Neuronal stem cell (in vitro differentiated cells): ENCODE measurements at places on chromosomes 4 and X.

DNA sequence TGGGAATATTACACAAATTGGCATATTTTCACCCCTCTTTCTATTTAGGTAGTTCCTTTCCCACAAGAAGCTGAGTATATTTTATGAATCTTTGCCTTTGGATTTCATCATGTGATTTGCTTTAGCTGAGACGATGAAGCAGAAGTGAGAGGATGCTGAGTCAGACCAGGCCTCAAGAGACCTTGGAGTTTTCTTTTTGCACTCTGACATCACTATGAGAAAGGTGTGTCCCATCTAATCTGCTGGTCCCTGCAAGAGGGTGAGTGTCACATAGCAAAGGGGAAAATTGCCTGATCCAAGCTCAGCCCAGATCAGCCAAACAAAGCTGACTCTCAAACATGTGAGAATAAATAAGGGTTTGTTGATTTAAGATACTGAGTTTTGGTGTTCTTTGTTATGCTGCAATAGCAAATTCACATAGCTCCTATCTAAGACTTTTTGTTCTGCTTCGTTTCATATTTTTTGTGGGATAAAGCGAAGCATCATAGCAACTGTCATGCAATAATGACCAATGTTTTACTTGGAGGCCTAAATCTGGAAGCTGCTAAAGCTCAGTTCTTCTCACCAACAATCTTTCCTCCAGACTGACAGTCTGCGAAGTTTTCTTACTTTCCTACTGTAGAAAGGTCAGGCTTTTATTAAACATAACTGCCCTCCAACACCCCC, 176.9 kb downstream of the PDHA2 start:
- no peak overlapping the region for H3K4me3 ChIP-seq
- H3K4me1 ChIP-seq, result no peaks in the 10 kb centered on the region
- no peaks in the 10 kb centered on the region for H3K27me3 ChIP-seq

DNA sequence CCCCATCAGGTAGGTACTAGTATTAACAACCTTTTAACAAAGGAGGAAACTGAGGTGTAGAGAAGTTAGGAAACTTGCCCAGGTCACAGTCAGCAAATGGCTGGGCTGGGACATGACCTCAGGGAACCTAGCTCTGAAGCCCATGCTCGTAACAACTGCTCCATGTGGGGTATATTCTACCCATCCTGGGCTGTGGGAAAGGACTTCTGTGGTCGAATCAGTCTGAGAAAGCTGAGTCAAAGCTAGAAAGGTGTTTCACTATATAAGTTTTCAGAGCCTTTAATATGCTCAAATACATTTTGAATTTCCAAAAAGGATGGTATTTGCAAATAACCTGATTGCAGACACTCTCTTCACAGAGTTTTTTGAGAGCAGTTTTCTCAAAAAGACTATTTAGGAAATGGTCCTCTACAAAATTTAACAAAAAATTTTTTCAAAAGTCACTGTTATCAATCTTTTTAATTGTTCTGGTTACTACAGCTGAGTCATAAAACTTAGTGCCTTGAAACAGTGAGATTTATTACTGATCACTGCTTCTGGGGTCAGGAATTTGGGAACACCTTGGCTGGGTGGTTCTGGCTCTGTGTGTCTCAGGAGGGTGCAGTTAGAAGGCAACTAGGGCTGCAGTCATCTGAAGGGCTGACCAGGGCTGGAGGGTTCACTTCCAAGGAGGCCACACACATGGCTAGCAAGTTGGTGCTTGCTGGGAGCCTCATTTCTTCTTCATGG, 53.6 kb downstream of the NSG1 start:
- H3K27me3 ChIP-seq, result no peaks in the 10 kb centered on the region
- no peak for DNase-seq
- no peaks in the 10 kb centered on the region for H3K4me1 ChIP-seq
- no peak overlapping the region for H3K27ac ChIP-seq
- H3K4me3 ChIP-seq, result no peak overlapping the region

DNA sequence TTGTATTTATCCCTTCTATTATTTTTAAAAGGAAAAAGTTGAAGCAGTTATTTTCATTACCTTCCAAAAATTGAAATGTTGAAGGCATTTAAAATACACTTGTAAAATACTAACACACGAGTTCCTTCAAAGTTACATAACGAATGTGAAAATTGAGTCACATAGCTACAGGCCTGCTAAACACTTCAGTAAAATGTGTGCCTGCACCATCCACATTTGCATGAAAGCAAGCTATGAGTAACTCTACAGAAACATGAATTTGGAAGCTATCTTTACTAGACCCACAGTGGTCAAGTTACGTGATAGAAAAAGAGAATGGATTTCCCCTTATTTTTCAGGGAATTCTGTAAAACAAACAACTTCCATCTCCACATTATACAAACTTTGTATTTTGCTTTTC, 1148.8 kb upstream of the PCDH7 start:
- H3K27ac ChIP-seq, result no peak overlapping the region
- H3K4me3 ChIP-seq, result no peak overlapping the region
- no peaks in the 10 kb centered on the region for H3K36me3 ChIP-seq
- no peak for DNase-seq
- no peaks in the 10 kb centered on the region for H3K27me3 ChIP-seq
- H3K4me1 ChIP-seq, result no peaks in the 10 kb centered on the region

DNA sequence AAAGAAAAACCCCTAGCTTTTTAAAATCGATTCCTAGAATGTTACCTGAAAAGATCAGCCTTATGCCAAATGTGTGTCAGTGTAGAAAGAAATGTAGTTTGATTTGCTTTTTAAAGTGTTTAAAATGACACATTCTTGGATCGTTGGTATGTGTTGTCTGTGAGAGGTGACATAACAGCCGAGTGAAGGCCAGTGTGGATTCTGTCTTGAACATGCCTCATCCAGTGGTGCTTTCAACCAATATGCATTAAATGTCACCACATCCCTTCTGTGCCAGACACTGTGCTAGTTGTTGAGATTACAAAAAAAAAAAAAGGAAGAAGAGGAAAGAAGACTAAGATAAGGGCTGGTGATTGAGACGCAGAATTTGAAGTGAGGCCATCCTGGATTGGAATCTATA, 994.2 kb upstream of the TENM3 start:
- H3K27ac ChIP-seq, result no peak overlapping the region
- no peak overlapping the region for H3K4me3 ChIP-seq
- DNase-seq, result no peak
- no peaks in the 10 kb centered on the region for H3K36me3 ChIP-seq

- H3K4me1 ChIP-seq, result no peaks in the 10 kb centered on the region
- no peak for DNase-seq
- no peaks in the 10 kb centered on the region for H3K27me3 ChIP-seq
- no peak overlapping the region for H3K4me3 ChIP-seq
- no peak overlapping the region for H3K27ac ChIP-seq
- H3K36me3 ChIP-seq, result no peaks in the 10 kb centered on the region
These were observed 142.3 kb downstream of the SHROOM4 start for GRCh38 chrX:50671661-50672060.

DNA sequence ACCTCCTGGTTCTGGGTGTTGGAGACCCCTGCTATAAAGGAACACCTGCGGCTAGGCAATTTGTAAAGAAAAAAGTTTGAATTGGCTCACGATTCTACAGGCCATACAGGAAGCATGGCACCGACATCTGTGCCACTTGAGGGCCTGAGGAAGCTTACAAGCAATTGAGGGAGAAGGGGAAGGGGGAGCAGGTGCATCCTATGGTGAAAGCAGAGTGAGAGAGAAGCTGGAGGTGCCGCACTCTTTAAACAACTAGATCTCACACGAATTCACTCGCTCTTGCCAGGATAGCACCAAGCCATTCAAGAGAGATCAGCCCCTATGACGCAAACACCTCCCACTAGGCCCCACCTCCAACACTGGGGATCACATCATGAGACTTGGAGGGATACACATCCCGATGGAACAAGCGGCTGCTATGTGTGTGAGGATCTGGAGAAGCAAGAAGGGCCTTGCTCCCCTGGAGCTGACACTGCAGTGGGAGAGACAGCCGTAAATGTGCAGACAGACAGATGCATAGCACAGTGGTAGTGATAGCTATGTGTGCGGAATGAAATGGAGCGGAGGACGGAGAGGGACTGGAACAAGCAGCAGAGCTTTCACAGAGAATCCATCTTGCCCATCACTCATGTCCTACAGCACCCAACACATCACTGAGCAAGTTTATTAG, 60.7 kb upstream of the HELT start:
- H3K36me3 ChIP-seq, result no peaks in the 10 kb centered on the region
- DNase-seq, result no peak
- no peak overlapping the region for H3K4me3 ChIP-seq
- H3K4me1 ChIP-seq, result peaks cover 6% of the 10 kb centered on the region

GRCh38 chr4:8548731-8549351, 31.4 kb upstream of the GPR78 start:
- H3K4me3 ChIP-seq, result no peak overlapping the region
- H3K27ac ChIP-seq, result no peak overlapping the region
- H3K4me1 ChIP-seq, result no peaks in the 10 kb centered on the region
- no peaks in the 10 kb centered on the region for H3K36me3 ChIP-seq
- no peaks in the 10 kb centered on the region for H3K27me3 ChIP-seq

DNA sequence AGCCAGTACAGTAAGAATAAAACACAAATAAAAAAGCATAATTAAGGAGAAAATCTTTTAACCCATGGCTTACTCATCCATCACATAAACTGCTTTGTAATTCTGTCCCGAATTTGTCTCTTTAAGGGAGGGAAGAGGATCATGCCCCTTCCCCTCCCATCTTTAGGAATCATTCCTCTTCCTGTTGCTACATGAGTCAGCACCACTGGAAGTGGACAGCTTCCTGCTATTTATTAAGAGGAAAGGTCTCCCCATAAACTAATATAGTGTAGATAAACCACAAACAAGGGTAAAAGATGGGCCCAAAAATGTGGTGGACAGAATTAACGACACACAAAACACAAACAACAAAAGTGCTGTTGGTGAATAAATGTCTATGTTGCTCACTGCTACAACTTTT, 75.8 kb downstream of the PPP3CA start:
- H3K27ac ChIP-seq, result no peak overlapping the region
- H3K4me1 ChIP-seq, result no peaks in the 10 kb centered on the region
- DNase-seq, result no peak
- no peaks in the 10 kb centered on the region for H3K36me3 ChIP-seq
- no peaks in the 10 kb centered on the region for H3K27me3 ChIP-seq

- no peak overlapping the region for H3K27ac ChIP-seq
- peak; percentile 38 for DNase-seq
- no peaks in the 10 kb centered on the region for H3K36me3 ChIP-seq
These were observed 42.9 kb upstream of the INTS6L start for GRCh38 chrX:135477576-135477975.

DNA sequence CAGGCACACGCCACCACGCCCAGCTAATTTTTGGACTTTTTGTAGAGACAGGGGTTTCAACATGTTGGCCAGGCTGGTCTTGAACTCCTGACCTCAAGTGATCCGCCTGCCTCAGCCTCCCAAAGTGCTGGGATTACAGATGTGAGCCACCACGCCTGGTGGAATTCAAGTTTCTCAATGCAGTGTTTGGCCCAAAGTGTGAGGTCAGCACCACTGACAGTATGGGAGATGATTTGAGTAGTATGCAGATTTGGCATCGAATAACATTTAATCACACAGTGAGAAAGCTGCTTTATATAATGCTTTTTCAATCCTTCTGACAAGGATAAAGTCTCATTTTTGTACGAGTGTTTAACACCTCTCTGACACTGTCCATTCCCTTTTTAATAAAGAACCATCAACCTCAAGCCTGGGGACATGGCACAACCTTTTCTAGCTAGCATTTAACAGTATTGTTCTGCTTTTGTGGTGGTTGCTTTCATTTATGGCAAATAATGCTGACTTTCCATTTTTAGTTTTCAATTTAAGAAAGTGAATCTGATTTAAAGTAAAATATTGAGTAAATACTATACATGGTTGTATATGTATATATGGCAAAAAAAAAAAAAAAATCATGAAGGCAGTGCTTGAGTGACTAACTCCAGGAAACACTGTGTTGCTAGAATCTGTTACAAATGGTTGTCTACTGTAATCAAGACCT, 4.3 kb upstream of the NSUN7 start:
- H3K36me3 ChIP-seq, result no peaks in the 10 kb centered on the region
- DNase-seq, result no peak
- no peak overlapping the region for H3K27ac ChIP-seq
- no peak overlapping the region for H3K4me3 ChIP-seq

- H3K36me3 ChIP-seq, result no peaks in the 10 kb centered on the region
- DNase-seq, result no peak
- H3K4me1 ChIP-seq, result no peaks in the 10 kb centered on the region
- H3K4me3 ChIP-seq, result no peak overlapping the region
- H3K27ac ChIP-seq, result no peak overlapping the region
These were observed 73.6 kb upstream of the TLL1 start for GRCh38 chr4:165799384-165799815.
